ENCODE measurements at places on chromosomes 6 and 20. TPM values are rescaled to one million over a fixed set of nuclear protein-coding genes. Genes with fewer than 3 reads are reported as not detected.

DNA sequence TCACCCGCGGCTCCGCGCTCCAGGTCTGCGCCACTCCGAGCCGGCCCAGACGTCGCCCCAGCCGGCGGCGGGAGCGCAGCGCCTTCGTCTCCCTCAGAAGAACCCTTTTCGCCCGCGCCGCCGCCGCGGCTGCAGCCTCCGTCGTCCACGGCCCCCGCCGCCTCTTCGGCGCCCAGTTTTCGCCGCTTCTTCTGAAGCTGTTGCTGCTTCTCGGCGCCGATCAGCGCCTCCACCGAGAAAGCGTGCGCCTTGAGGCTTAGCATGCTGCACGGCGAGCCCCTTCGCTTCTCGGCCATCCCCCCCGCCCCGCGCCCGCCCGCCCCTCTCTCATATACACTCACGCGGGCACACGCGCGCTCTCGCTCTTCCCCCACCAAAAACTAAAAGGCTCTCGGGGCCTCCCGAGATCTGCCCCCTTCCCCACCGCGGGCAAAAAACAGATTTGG lies 489 bp downstream of the TBX18 start:
- H3K27me3 ChIP-seq = peaks cover 86% of the 10 kb centered on the region
- H3K4me1 ChIP-seq = peaks cover 44% of the 10 kb centered on the region
- DNase-seq = no peak
- peak overlapping the region; percentile 81 for H3K4me3 ChIP-seq
- no peaks in the 10 kb centered on the region for H3K36me3 ChIP-seq
- H3K27ac ChIP-seq = peak overlapping the region; percentile 94

DNA sequence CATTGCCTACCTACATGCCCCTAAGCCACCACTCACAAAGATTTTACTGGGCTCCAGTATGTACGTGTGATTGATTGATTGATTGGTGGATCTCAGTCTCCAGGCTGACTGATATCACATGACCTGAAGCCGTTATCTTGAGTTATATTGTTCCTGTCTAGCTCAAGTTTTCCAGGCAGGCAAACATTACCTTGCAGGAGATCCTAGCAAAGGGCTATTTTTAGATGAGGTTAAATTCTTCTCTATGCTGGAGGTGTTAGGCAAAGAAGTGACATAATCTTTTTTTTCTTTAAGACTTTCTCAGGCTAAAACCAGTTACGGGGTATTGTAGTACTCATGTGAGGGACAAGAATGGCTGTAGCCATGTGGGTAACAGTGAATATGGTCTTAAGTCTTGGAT lies 125.2 kb downstream of the DOK5 start:
- H3K27me3 ChIP-seq = no peaks in the 10 kb centered on the region
- no peak overlapping the region for H3K4me3 ChIP-seq

DNA sequence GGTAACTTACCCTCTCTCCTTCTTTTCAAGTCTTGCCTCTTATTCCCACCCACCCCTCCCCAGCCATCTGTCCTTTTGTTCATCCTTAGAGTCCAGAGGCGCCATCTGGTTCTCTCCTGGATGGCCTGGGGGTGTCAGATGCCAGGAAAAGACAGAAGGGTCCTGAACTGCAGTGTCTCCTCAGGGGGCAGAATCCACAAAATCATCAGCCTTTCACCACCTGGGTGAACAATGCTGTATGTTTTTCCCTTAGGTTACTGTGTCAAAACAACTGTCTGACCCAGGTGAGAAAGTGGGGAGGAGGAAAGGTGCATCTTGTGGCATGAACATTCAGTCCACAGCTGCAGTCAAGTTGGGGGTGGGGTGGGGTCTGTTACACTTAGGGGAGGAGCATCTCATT lies 47.9 kb upstream of the FYN start:
- no peaks in the 10 kb centered on the region for H3K27me3 ChIP-seq
- no peak for DNase-seq
- no peaks in the 10 kb centered on the region for H3K36me3 ChIP-seq
- no peak overlapping the region for H3K4me3 ChIP-seq
- H3K4me1 ChIP-seq = no peaks in the 10 kb centered on the region

- no peak for DNase-seq
These were observed 40.2 kb upstream of the ZNFX1 start for GRCh38 chr20:49318091-49318429.

DNA sequence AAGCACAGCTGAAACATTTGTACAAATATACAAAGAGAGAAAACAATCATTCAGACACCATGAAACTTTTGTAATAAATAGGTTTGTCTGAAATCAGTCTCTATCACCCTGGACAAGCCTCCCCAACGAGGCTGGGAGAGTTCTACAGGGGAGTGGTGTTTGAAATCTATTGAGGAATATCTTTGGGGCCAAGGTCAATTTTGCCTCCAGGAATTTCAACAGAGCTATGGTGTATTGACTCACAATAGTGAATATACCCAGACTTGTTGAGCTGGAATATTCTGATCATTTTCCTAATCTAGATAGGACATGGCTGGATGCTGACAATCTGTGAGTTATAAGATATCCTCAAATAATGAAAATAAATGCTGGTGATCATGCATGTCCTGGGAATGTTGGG lies 51.5 kb upstream of the ENPP5 start:
- H3K27me3 ChIP-seq = no peaks in the 10 kb centered on the region
- no peak for DNase-seq
- H3K4me3 ChIP-seq = no peak overlapping the region

GRCh38 chr20:34715384-34715783 lies 11.2 kb downstream of the TP53INP2 start:
- H3K4me3 ChIP-seq = no peak overlapping the region
- no peak for DNase-seq
- peaks cover 51% of the 10 kb centered on the region for H3K36me3 ChIP-seq
- no peak overlapping the region for H3K27ac ChIP-seq

GRCh38 chr6:125835221-125835744 lies 44.5 kb downstream of the NCOA7 start:
- H3K4me3 ChIP-seq = no peak overlapping the region
- H3K27me3 ChIP-seq = no peaks in the 10 kb centered on the region
- H3K27ac ChIP-seq = peak overlapping the region; percentile 58
- DNase-seq = no peak
- peaks cover 42% of the 10 kb centered on the region for H3K4me1 ChIP-seq

GRCh38 chr6:169825558-169826225 lies 74.3 kb downstream of the ERMARD start:
- no peak overlapping the region for H3K27ac ChIP-seq
- H3K4me3 ChIP-seq = no peak overlapping the region
- DNase-seq = peak; percentile 84

DNA sequence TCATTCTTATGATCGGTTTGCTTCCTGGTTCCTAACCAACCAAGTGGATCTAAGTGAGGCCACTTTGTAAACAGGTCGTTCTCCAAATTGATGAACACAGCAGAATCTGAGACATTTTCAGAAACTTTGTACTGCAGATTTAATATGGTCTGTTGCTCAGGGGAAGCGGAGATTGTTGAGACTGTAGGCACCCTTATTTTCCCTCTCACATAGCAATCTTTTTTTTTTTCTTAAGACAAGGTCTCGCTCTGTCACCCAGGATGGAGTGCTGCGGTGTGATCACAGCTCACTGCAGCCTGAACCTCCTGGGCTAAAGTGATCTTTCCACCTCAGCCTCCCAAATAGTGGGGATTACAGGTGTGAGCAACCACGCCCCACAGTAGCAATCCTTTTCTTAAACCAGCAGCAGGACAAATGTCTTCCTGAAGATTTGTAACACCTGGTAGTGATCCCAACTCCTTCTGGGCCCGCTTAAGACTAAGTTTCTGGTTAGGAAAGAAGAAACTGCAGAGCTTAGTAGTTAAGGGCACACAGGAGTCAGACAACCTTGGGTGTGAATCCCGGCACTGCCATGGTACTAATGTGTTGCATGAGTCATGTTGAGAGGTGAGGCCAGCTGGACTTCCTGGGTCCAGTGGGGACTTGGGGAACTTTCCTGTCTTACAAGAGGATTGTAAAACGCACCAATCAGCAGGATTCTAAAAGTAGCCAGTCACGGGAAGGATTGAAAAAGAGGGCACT lies 48.4 kb upstream of the EZR start:
- H3K4me1 ChIP-seq = peaks cover 14% of the 10 kb centered on the region
- no peak for DNase-seq
- no peaks in the 10 kb centered on the region for H3K27me3 ChIP-seq
- no peaks in the 10 kb centered on the region for H3K36me3 ChIP-seq
- peak overlapping the region; percentile 90 for H3K27ac ChIP-seq

GRCh38 chr6:23663652-23664051 lies 462.4 kb upstream of the NRSN1 start:
- no peak for DNase-seq

GRCh38 chr6:27472182-27472616 lies 706 bp downstream of the ZNF184 start:
- H3K27me3 ChIP-seq = no peaks in the 10 kb centered on the region
- H3K36me3 ChIP-seq = peaks cover 5% of the 10 kb centered on the region
- H3K4me1 ChIP-seq = peaks cover 36% of the 10 kb centered on the region

DNA sequence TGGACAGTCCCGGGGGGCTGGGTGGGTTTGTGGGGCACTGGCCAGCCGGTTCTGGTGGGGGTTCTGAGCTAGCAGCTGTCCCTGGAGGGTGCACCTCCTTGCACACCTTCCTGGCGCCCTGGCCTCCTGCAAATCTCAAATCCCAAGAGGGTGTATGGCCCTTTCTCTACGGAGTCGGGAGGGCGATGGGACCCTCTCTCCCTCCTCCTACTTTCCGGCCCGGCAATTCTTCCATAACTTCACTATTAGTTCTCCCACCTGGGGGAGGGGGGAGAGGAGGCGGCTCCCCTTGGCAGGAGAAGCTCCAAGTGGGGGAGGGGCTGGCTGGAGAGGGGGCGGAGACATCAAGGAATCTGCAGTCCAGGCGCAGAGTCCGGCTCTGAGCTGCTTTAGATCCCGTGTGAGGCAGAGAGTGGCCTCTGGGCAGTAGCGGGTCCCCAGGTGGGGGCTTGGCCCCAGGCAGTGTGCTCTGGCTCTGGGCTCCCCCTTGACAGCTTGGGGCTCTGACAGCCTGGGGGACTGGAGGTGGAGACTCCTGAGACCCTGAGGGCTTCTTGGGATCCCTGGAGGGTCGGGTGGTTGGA lies 1.4 kb upstream of the LAMA5 start:
- peak overlapping the region; percentile 72 for H3K4me3 ChIP-seq
- H3K4me1 ChIP-seq = peaks cover 93% of the 10 kb centered on the region
- DNase-seq = no peak
- no peaks in the 10 kb centered on the region for H3K27me3 ChIP-seq
- peak overlapping the region; percentile 93 for H3K27ac ChIP-seq

- no peaks in the 10 kb centered on the region for H3K27me3 ChIP-seq
- H3K4me3 ChIP-seq = no peak overlapping the region
These were observed 478.0 kb downstream of the KIF16B start for GRCh38 chr20:16095226-16095625.

- no peaks in the 10 kb centered on the region for H3K36me3 ChIP-seq
- no peak overlapping the region for H3K27ac ChIP-seq
- no peak overlapping the region for H3K4me3 ChIP-seq
- H3K27me3 ChIP-seq = no peaks in the 10 kb centered on the region
- no peak for DNase-seq
- H3K4me1 ChIP-seq = peaks cover 7% of the 10 kb centered on the region
These were observed 32.1 kb downstream of the SNAI1 start for GRCh38 chr20:50014570-50015562.

GRCh38 chr6:46849361-46849690 lies 56.1 kb downstream of the MEP1A start:
- peaks cover 5% of the 10 kb centered on the region for H3K4me1 ChIP-seq
- no peak overlapping the region for H3K27ac ChIP-seq
- H3K4me3 ChIP-seq = no peak overlapping the region
- no peak for DNase-seq
- H3K27me3 ChIP-seq = no peaks in the 10 kb centered on the region

GRCh38 chr6:63466242-63466733 lies 106.0 kb upstream of the LOC128125822 start:
- no peaks in the 10 kb centered on the region for H3K36me3 ChIP-seq
- H3K4me3 ChIP-seq = no peak overlapping the region
- no peaks in the 10 kb centered on the region for H3K27me3 ChIP-seq
- DNase-seq = no peak

DNA sequence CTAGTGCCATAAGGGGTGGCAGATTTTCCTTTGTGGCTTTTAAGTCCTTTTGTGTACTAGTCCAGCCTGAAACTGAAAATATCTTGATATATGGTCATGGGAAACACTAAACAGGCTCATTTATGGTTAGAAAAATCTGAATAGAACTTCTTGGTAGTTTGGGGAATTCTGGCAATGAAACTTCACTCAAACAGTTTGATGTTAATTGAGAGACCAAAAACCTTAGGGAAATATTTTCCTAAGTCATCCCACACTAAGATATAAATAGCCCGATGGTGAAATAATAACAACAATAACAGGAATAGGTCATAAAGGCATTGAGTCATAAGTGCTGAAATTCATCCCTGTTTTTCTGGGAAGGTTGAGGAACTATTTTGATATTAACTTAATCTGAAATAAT lies 146.2 kb upstream of the SMLR1 start:
- H3K27ac ChIP-seq = peak overlapping the region; percentile 44
- no peak for DNase-seq
- H3K36me3 ChIP-seq = no peaks in the 10 kb centered on the region
- H3K27me3 ChIP-seq = no peaks in the 10 kb centered on the region
- no peak overlapping the region for H3K4me3 ChIP-seq

- H3K36me3 ChIP-seq = no peaks in the 10 kb centered on the region
- H3K27me3 ChIP-seq = no peaks in the 10 kb centered on the region
- peaks cover 20% of the 10 kb centered on the region for H3K4me1 ChIP-seq
These were observed 1.2 kb downstream of the ABHD12 start for GRCh38 chr20:25389401-25389857.

FAXC gene
- total RNA-seq = 41.9 TPM

NOX3 gene
- total RNA-seq = not detected

GSTA3 gene
- not detected for total RNA-seq

PCK1 gene
- total RNA-seq = 0.63 TPM

RIN2 gene
- 49.8 TPM for total RNA-seq

RAET1E gene
- total RNA-seq = not detected

All from esophagus muscularis mucosa (tissue), 4 donors.